ENCODE measurements at places on chromosomes 2 and 18.

GRCh38 chr18:48409591-48410094, 460 bp upstream of the ZBTB7C start:
- peak; percentile 45 for DNase-seq

GRCh38 chr2:150480971-150481830, 6.3 kb downstream of the RND3 start:
- no peak for DNase-seq

- no peak for DNase-seq
Observed at GRCh38 chr2:10022445-10022844, 20.9 kb upstream of the KLF11 start.

DNA sequence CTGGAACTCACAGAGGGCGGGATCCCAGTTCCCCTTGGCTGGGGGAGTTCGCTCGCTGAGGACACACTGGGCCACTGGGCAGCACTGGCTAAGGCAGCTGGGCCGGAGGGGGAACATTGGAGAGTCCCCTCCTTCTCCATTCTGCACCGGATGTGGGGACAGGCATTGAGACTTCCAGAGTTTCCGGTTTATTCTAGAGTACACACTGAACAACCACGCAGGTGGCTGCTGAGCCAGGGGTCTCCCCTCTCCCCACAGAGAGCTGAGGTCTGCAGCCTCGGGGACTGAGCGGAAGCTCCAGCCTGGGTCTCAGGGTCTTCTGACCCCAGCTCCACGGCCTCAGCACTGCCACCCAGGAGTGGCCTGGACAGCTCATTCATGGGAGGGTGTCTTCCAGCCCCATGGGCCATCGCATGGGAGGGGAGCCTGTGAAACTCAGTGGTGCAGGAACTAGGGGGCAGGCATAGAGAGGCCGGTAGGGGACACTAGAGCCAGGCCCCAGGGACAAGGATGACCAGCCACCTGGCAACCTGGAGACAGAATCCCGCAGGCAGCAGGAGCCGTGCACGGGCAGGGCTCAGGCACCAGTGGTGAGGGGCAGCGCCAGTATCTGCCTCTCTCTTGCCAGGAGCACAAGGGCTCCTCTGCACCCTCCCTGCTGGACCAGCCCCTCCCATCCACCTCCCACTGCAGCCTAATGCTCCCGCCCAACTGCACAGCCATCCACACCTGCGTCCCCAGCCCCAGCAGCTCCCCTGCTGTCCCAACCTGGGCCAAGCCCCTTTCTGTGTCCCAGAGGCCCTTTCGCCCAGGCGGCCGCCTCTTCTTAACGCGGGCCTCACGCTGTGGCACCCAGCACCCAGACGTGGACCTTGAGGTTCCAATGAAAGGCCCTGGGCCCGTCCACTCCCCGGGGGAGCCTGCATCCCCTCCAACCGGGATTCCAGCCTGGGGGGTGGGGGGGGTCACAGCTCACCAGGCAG, 45.1 kb upstream of the GPC1 start:
- no peak for DNase-seq

DNA sequence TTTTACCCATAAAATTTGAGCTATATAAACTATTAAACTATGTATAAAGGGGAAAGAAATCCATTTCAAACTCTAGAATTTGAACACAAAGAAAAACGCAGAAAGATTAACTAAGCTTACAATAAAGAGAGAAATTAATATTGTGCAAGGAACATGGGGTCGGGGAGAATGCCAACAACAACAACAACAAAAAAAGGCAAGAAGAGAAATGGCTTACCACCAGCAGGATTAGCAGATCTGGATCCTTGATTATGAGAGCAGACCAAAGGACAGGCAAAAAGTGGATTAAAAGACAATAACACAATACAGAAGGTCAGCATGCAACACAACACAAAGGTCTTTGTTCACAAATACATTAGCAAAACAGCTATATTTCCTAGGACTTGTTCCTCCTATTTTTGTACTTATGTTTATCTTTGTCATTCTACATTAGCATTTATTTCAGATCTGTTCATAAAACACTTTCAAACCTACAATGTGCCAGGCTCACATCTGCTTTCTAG, 103.4 kb upstream of the RNU4ATAC start:
- no peak for DNase-seq

GRCh38 chr2:190382851-190383250, 25.3 kb upstream of the MFSD6 start:
- DNase-seq: peak; percentile 75

DNA sequence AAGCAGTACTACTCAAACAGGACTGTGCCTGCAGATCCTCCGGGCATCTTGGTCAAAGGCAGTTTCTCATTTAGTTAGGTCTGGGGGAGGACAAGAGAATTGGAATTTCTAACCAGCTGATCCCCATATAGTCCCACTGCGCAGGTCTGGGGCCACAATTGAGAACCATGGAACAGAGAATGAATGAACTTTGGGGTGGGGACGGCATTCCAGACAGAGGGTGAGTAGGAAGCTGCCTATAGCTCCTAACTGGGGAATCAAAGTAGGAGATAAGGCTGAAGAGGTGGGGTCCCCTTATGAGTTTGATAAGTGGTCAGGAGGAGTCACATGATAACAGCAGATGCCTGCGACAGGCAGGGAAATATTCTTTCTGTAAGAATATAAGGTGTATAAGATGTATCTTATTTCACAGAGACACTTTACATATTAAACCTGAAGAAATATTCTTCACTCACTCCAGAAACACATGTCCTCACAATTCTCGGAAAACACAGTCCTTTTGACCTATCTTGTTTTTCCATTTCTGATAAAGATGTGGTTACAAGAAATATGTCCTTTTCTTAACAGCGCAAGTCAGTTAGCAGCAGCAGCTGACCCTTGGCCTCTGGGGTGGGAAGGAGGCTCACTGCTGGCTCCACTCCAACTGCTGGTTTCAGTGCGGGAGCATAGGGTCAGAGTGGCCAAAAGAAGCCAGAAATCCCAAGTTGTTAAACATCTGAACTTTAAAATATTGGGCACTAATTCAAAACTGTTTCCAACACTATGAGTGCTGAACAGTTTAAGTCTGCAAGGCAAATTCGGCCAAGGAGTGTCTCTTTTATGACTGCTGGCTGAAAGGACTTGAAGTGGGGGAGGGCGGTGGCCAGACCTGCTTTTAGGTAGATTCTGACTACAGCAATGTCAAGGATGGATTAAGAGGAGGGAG, 12.6 kb upstream of the TMEM214 start:
- no peak for DNase-seq

DNA sequence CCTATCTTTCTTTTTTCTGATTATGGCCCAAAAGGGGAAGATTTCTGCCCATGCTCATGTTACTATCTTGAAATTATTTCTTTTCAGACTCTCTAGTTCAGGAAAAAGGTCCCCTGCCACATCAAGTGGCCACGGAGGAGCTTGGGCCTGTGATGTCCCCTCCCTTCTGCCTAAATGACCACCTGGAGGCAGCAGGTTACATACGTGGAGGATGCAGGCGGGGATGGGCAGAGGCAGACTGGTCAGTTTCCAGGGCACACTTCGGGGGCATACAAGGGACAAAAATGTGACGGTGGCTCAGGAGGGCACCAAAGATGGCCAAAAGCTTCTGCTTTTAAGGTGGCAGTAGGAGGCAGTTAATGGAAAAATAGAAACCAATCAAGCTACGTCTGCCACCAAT, 30.7 kb upstream of the STEAP3 start:
- no peak for DNase-seq

- no peak for DNase-seq
Observed at GRCh38 chr18:40159141-40160017, 1795.7 kb upstream of the PIK3C3 start.

GRCh38 chr18:57737400-57738060, 65.6 kb downstream of the ATP8B1 start:
- no peak for DNase-seq

GRCh38 chr18:44636241-44636640, 44.4 kb upstream of the SETBP1 start:
- DNase-seq: peak; percentile 23

DNA sequence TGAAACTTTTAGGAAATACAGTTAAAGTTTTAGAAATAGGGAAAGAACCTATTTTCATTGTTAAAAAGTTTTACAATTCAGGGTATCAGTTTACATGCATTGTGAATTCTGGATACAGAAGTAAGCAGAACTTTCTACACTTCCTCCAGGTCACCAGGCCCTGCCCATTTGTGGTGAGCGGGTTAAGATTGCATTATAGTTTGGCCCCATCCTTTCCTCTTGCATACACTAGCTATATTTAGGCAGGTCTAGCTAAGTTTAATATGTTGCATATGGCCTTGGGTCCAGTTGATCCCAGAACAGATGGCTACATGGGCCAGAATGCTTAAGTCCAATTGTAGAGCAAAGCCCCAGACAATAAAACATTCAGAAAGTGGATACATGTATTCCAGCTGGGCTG, 4.8 kb downstream of the VWA3B start:
- no peak for DNase-seq

- DNase-seq: no peak
Observed at GRCh38 chr2:64641599-64641998, 12.1 kb downstream of the SERTAD2 start.

GRCh38 chr18:13534631-13535030, 191.7 kb downstream of the FAM210A start:
- no peak for DNase-seq

- no peak for DNase-seq
Observed at GRCh38 chr2:229226382-229226781, 44.7 kb downstream of the PID1 start.

DNA sequence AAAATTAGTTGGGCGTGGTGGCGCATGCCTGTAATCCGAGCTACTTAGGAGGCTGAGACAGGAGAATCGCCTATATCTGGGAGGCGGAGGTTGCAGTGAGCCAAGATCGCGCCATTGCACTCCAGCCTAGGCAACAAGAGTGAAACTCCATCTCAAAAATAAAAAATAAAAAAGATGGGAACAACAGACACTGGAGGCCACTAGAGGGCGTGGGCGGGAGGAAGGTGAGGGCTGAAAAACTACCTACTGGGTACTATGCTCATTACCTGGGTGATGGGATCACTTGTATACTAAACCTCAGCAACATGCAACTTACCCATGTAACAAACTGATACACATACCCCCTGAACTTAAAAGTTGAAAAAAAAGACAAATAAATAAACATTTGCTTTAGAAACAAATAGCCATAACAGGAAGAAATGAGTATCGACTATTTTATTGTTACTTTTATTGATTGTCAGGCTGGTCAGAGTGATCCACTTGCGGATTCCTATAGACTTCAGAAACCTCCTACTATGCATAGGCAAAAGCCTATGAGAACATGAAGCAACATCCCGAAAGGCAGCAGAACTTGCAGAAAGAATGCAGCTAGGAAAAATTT, 61.0 kb downstream of the TMEM163 start:
- no peak for DNase-seq

- no peak for DNase-seq
Observed at GRCh38 chr2:99863236-99863902, 279.0 kb downstream of the AFF3 start.

GRCh38 chr2:197273485-197273884, 37.1 kb downstream of the ANKRD44 start:
- DNase-seq: no peak

GRCh38 chr2:241855888-241856422, 2.7 kb downstream of the PDCD1 start:
- no peak for DNase-seq

- DNase-seq: no peak
Observed at GRCh38 chr18:6341303-6341702, 73.4 kb downstream of the L3MBTL4 start.

GRCh38 chr2:118913131-118913802, 28.7 kb upstream of the MARCO start:
- no peak for DNase-seq

DNA sequence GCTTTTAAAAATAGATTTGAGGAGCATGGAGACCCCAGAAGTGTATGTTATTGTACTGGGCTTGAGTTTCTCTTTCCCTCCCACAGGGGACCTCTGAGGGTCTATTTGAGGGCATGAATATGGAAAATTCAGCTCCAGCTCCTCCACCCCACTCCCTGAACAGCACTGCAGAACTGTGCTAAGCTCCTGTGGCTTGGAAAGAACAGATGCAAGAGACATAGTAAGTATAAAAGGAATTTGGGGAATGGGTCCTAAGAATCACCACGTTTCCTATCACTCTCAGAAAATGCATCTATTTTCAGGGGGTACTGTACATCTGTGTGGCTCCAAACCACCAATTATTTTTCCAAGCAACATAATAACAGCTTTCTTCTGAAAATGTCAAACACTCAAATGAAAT, 416.1 kb downstream of the ZNF521 start:
- no peak for DNase-seq

GRCh38 chr18:11040359-11040758, 109.0 kb downstream of the PIEZO2 start:
- no peak for DNase-seq

GRCh38 chr2:15986068-15986560, 45.8 kb downstream of the MYCN start:
- DNase-seq: no peak

- DNase-seq: no peak
Observed at GRCh38 chr2:191265311-191266170, 20.3 kb downstream of the MYO1B start.

GRCh38 chr2:70190418-70191243, at the start of gene C2orf42:
Gene C2orf42 (minus strand): TSS chr2:70191019. CDS start chr2:70181985, 9,034 bp downstream.
- DNase-seq: peak; percentile 97

- no peak for DNase-seq
Observed at GRCh38 chr2:106703161-106703560, 182.8 kb downstream of the ST6GAL2 start.

DNA sequence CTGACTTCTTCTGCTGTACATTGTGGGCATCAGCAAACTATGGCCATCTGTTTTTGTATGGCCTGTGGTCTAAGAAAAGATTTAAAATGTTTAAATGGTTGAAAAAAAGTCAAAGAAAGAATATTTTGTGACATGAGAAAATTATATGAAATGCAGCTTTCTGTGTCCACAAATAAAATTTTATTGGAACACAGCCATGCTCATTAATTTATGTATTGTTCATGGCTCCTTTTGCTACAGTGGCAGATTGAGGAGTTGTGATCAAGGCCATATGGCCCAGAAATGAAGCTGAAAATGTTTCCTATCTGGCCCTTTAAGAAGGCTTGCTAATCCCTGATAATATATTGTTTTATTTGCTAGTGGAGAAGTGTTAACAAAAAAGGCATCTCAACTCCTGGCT, 162.0 kb downstream of the SLC4A3 start:
- no peak for DNase-seq

GRCh38 chr2:145623136-145623535, 1103.2 kb upstream of the ZEB2 start:
- no peak for DNase-seq

GRCh38 chr18:13577091-13577697, 149.2 kb downstream of the FAM210A start:
- DNase-seq: peak; percentile 76

DNA sequence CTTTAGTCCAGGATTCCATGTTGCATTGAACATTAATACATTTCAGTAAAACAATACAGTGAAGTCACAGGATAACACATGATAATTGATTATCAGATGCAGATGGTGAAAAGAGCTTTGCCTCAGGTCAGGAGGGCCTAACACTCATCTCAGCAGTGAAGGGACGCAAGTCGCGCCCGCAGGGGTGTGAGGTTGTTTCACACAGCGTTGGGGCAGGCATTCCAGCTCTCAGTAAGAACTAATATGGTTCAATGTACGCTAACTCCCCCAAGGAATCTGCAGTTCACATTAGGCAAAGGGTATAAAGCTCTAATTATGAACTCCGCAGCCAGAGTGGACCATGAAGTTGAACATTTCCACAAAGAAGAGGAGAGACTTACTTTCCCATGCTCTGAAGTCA, 53.1 kb upstream of the ATL2 start:
- no peak for DNase-seq

- DNase-seq: peak; percentile 79
Observed at GRCh38 chr2:714005-714741, 37.0 kb upstream of the TMEM18 start.

- no peak for DNase-seq
Observed at GRCh38 chr2:144935191-144935590, 415.3 kb upstream of the ZEB2 start.

GRCh38 chr18:58452454-58453166, 176.3 kb downstream of the ALPK2 start:
- no peak for DNase-seq

Data from GM13976 (cell line).